RCC 7860 (cell line): ENCODE measurements at places on chromosomes 7 and 10.
A peak's percentile ranks its signal among the peaks of the same experiment; 100 is the strongest.

GRCh38 chr10:71079761-71080380, 132.5 kb upstream of the UNC5B start:
- no peak for DNase-seq

DNA sequence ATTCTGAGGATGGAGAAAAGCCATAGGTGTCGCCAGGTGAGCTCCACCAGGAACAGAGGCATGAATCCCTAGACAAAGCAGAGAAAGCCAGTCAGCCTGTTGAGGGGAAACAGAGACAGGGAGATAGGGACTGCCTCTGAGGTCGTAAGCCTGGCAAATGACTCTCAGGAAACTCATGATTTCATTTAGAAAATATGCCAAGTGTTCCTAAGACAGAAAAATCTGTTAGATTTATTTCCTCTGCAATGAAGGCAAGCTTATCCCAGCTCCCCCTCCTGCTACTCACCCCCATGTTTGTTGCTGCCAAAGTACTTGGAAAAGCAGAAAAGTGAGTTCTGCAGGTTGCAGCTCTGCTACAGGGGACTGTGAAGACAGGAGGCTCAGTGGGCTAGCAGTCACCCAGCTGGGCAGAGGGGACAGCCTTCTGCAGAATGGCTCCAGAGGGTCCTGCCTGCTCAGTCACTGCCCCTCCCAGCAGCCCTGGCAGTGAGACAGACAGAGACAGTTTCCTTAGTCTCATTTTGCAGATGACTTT, 184.3 kb downstream of the ADRA2A start:
- no peak for DNase-seq

DNA sequence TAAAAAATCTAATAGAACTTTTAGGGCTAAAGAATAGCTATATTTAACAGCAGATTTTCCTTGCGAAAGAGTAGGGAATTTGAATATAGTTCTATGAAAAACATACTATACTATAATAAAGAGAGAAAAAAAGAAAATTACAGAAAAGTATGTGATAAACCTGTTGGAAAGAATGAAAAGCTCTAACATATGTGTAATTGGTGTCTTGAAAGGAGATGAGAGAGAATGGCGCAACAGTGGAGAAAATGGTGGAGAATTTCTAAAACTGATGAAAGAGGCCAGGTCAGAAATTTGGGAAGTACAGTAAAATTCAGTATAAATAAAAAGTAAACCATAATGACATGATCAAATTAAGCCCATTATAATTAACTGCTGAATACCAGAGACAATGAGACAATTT, 20.8 kb upstream of the CACNA2D1 start:
- no peak for DNase-seq

GRCh38 chr10:114780577-114781184, 40.9 kb upstream of the FHIP2A start:
- DNase-seq: no peak

GRCh38 chr7:71270558-71270957, 138.6 kb downstream of the GALNT17 start:
- no peak for DNase-seq

- DNase-seq: no peak
Observed at GRCh38 chr10:110181451-110181850, 26.0 kb upstream of the MXI1 start.

DNA sequence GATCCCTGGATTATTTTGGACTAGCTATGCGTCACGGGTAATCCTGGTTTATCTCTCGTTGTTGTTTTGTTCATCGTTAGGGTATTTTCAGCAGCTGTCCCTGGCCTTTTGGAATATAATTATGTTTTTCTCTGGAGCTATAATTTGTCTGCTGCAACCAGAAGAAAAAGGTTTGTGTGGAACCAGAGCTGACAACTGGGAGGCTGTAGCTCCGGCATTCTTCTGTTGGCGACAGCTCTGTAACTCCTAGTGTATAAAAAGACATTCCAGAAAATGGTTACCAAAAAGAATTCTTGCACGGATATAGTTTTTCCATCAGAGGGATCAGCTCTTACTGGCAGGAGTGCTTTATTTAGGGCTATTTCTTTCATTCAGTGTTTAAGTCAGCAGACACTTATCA, 130.9 kb upstream of the PRR15 start:
- no peak for DNase-seq

DNA sequence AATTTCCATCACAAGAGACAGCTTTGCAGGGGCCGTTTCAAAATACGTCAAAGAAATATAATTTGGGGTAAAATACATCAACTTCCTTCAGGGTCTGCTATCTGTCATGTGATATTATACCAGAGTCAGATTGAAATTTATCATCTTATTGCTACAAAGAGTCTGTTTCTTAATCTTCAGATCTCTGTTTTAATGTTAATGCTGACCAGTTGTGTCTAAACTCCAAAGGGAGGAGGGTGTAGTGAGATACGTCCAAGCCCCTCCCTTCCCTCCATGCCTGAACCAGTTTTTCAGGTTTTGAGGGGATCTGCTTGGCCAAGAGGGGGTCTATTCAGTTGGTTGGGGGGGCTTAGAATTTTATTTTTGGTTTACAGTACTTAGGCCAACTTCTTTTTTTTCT, 891.6 kb downstream of the GRM8 start:
- no peak for DNase-seq

- peak; percentile 73 for DNase-seq
Observed at GRCh38 chr10:16843252-16843870, 26.1 kb upstream of the RSU1 start.
